ENCODE measurements at places on chromosomes 5 and 9.

DNA sequence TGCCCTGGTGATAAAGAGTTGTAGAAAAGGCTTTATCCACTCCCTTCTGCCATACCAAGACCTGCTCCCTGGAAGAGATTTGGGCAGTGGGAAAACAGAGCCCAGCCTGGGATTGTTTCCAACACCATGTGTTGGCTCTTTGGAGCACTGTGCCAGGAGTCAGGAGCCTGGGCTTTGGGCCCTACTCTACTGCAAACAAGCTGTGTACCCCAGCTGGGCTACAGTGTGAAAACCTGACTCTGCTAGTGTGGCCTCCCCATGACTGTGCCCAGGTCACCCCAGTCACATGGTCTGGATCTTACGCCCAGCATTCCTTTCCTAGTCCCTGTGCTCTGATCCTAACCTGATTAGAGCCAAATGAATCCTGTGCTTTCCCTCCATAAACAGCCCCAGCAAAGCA lies 39.3 kb upstream of the SHB start:
- DNase-seq, result no peak

GRCh38 chr9:97981846-97982682 lies 1.1 kb upstream of the ANP32B start:
- DNase-seq, result no peak

- DNase-seq, result no peak
These were observed 169.4 kb upstream of the PPP1R26 start for GRCh38 chr9:135310134-135310533.

DNA sequence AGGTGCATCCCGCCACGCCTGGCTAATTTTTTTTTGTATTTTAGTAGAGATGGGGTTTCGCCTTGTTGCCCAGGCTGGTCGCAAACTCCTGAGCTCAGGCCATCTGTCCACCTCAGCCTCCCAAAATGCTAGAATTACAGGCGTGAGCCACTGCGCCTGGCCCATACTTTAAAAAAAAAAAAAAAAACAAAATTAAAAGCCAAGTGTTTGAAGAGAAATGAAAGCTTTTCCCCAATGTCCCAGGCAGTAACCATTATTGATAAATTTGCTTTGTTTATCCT lies 9.5 kb downstream of the PRRC2B start:
- DNase-seq, result no peak

Data from CD14-positive monocyte (primary cell).